Left cardiac atrium (tissue), 4 donors: ENCODE measurements at places on chromosomes 16 and 17. TPM values are rescaled to one million over a fixed set of nuclear protein-coding genes. Genes with fewer than 3 reads are reported as not detected.

KRT33B gene
- total RNA-seq = not detected

ASPHD1 gene
- 0.59 TPM for total RNA-seq

IGSF6 gene
- total RNA-seq = 4.8 TPM

BCAS3 gene
- total RNA-seq = 17.5 TPM

SLC47A2 gene
- total RNA-seq = not detected

TBC1D3E gene
- total RNA-seq = not detected

DNA sequence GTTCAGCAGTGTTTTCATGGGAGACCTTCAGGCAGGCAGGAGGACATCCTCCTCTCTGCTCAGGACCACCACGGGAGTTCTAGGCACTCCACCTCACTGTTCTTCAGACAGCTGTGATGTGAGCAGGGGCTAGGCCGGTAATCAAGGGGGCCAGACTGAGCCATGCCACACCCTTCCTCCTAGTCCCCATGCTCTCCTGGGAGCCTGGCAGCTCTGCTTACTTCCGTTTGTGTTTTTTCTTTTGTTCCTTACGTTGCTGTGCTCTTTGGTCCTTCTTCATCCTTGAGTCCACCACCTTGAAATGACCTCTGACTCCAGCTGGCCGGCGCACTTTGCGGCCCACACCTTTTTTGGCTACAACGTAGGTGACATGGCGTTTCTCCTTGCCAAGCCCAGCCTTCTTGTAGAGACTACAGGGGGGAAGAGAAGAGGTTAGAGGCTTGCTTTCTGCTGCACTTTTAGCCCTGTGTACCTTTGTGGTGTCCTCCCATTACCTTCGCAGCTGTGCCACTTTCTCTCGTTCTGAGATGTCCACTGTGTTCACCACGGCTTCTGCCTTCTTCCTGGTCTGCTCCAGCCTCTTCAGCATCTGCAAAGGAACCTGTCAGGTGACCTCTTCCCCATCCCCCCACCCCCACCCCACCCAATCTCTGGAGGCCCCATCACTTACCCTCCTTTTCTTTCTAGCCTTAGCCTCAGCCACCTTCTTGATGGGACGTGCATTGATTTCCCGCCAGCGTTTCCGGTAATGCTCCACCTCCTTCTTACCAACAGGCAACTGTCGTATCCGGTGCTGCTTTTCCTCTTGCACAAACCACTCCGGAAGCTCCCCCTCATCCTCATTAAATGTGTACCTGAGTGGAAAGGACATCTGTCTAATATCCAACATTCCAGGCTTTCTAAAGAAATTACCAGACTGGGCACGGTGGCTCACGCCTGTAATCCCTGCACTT is 7.4 kb upstream of the PSMC5 start:
- DNase-seq = no peak

GRCh38 chr16:68514511-68514910 is 24.6 kb upstream of the ZFP90 start:
- no peak for DNase-seq

- DNase-seq = no peak
Observed at GRCh38 chr16:1746693-1747195, 24.6 kb downstream of the NME3 start.

- no peak for DNase-seq
Observed at GRCh38 chr17:8789743-8790142, 9.4 kb downstream of the MFSD6L start.

DNA sequence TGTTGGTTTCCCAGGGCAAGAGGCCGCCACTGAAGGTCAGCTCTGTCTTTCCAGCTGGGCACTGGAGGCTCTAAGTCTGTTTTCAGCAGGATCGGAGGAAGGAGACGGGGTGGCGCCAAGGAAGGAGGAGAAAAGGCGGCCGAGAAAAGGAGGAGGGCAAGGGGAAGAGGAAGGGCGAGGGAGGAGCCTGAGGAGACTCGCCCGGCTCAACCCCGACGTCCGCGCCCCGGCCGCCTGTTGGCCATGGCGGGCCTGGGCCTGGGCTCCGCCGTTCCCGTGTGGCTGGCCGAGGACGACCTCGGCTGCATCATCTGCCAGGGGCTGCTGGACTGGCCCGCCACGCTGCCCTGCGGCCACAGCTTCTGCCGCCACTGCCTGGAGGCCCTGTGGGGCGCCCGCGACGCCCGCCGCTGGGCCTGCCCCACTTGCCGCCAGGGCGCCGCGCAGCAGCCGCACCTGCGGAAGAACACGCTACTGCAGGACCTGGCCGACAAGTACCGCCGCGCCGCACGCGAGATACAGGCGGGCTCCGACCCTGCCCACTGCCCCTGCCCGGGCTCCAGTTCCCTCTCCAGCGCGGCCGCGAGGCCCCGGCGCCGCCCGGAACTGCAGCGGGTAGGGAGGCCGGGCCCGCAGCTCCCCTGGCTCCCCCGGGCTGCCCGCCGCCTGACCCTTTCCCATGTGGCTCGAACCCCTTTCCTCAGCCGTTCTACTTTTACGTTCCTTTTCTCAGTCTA is at the start of gene RNF135:
RNF135 (plus strand) TSS at position 209 of the 737 bp plus-strand sequence; CDS start at position 244, 35 bp downstream.
- peak; percentile 89 for DNase-seq

DNA sequence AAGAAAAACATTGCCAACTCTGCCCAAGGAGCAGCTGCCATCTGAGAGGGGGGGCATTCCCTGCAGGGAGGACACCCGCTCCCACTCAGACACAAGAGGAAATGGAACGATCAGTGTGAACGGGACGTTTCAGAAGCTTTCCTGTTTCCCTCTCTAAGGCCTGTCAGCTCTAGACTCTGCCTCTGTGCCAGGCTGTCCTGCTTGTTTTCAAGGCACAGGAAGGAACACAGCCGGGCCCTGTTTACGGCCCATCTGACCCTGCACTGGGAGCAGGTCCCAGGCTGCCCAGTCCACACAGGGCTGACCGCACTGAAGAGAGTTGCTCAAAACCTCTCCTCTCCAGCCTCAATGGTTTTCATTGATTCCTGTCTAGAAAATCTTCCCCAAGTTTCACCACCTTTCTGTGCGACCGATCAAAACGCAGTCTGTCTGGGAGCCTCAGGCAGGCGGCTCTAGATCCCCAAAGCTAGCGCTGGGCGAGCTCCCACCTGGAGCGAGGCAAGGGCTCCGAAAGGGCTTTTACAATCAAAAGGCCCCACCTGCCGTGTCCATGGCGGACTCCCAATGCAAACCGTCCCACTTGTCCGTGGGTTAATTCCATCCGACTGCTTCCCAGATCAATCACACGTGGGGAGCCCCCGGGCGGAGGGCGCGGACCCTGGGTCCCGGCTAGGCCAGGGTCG is 1.5 kb downstream of the PIEZO1 start:
- DNase-seq = peak; percentile 64

- DNase-seq = no peak
Observed at GRCh38 chr17:18144855-18145254, 36.3 kb downstream of the MYO15A start.

DNA sequence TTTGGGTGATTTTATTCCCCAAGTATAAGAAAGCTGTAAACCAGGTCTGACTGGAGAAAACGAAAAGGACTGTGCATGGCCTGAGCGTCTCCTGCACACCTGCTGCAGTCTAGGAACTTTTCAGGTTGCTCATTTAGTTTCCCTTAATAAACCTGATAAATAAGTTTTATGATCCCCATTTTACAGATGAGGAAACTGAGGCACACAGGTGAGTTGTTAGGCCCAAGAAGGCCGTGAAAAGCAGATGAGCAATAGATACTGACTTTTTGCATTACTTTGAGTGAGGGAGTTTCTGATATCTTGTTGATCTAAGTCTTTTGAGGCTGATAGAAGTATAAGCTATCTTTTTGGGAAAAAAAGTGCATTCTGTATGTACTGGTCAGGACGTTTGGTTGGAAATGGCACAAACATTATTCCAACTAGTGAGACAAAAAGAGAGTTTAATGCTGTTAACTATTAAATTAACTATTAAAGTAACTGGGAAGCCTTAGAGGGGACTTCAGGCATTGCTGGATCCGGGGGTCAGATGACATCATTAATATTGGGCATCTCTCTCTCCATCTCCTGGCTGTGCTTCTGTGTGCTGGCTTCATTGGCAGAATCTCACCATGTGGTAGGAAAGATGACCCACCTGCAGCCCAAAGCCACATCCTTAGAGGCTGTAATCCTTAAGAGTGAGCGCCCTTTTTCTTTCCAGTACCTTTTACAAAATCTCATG is 163.4 kb downstream of the CMIP start:
- no peak for DNase-seq

DNA sequence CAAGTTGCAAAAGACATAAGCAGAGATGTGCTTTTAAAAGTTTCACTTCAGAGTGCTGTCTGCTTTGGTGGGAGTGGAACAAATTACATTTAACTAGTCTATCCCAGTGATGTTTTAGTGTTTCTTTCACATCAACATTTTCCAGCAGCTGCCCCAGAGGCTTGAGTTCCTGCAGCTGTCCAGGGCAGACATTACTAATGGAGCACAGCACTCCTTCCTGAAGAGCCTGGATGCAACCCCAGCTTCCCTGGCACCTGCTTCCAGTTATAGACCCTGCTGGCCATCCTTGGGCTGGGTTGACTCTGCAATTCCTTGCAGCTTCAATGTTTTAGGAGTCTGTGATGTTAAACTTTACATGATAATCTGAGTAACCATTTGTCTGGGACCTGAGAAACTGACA is 61.4 kb upstream of the PIRT start:
- DNase-seq = no peak

DNA sequence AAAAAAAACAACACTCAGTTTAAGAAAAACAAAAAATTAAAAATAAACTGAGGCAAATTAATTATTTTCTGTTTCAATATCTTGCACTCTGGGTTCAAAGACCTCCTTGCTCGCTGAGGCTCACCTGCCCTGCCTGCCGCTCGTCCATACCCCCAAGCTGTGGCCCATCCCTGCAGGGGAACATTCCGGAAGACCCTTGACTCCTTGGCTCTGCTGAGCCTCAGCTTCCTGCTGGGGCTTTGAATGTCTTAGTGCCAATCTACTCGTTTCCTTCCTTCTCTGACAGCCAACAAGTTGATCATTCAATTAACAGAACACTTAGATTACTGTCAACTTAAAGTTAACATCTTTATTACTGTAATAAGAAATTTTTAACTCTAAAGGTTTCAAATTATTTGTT is 24.3 kb downstream of the G6PC1 start:
- DNase-seq = no peak

DNA sequence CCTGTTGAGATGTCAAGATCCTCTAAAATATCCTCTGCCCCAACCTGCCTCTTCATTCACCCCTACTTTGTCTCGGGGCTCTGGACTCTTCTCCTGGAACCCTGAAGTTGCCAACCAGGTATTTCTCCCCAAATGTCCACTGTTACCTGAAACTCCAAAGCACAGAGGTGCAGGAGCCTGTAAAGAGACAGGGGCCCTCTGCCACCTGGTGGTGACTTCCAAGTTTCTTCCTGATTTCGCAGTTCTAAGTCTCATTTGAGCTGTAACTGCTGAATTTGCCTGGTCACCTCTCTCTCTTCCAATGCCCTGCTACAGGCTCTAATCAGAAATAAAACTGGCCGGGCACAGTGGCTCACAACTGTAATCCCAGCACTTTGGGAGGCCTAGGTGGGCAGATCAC is 77.1 kb upstream of the RCVRN start:
- DNase-seq = no peak

- DNase-seq = peak; percentile 76
Observed at GRCh38 chr16:29811896-29812665, at the start of gene PRRT2. PRRT2 (plus strand) TSS chr16:29812193; CDS start chr16:29813055, 862 bp downstream.

GRCh38 chr16:12271006-12271405 is 294.5 kb downstream of the SNX29 start:
- DNase-seq = no peak

DNA sequence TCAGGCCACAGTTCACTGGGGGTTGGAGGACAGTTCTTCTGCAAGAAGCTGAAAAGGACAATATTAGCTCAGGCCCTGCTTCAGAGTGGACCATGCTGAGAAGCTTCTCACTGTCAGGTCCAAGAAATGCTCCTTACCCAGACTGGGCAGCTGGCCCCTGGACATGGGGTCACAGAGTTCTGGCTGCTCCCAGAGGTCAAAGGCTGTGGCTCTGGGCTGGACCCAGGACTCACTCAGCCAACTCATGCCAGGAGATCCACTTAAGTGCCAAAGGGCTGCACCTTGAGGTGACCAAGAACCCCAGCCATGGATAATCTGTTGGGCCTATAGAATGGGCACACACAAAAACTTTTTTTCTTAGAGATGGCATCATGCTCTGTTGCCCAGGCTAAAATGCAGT is 4.0 kb downstream of the CES2 start:
- DNase-seq = no peak

GRCh38 chr17:82148011-82148410 is 50.0 kb upstream of the FASN start:
- no peak for DNase-seq

DNA sequence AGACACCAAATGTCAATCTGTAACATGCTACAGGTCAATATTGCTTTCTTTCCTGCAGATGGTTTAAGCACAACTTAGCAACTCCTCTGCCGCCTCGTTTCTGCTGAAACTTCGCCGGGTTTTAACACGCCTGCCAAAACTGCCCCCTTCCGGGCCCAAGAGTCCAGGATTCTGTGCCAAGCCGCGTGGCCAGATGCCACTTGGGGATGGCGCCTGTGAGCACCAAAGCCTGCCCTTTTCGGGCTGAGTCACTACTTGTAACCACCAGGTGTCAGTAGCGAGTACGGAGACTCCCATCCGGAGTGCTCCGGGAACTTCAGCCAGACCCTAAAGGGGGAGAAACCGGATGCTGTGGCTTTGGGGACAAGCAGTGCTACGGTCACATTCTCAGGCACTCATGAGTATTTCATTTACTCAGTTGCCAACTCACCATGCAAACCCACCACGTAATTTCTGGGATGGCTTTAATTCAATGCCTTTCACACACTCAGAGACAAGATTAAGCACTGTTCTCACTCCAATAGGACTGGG is 7.8 kb downstream of the PMP22 start:
- peak; percentile 86 for DNase-seq

DNA sequence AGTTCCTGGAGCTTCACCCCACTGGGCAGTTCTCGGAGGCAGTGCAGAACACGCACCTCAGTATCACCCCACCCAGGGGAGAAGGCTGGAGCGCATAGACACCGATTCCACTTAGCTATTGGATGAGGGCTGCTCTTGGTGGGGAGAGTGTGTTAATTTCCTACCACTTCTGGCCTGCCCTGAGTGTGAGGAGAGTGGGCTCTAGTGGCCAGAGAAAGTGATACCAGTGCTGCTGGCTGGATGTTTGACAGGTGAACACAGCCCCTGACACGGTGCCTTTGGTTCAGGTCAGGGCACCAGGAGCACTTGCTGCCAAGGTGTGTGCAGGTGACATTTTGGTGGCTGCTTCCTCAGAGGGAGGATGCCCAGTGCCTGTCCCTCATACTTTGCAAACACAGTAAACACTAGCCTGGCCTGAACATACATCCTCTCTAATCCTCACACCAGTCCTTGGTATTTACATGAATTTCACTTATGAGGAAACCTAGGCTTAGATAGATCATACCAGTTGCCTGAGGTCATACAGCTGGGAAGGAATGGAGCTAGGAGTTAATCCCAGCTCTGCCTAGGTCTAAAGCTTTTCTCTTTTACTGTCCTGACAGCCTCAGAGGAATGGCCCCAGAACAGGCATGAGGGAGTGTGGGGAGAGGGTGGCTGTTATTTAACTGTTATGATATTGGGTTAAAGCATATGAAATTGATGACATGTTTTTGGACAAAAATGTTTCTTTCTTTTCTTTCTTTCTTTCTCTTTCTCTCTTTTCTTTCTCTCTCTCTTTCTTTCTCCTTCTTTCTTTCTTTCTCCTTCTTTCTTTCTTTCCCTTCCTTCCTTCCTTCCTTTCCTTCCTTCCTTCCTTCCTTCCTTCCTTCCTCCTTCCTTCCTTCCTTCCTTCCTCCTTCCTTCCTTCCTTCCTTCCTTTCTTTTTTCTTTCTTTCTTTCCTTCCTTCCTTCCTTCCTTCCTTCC is 21.0 kb upstream of the ITGAX start:
- no peak for DNase-seq

- DNase-seq = no peak
Observed at GRCh38 chr17:1560858-1561355, 1.7 kb downstream of the PITPNA start.
